CD4-positive, alpha-beta memory T cell (primary cell): ENCODE measurements at places on chromosomes 16 and 17. TPM values are rescaled to one million over a fixed set of nuclear protein-coding genes. Genes with fewer than 3 reads are reported as not detected.

Gene STAT5A
- 130 TPM for total RNA-seq

Gene RCVRN
- total RNA-seq, result not detected

Gene SLFN14
- not detected for total RNA-seq

Gene KCNH4
- total RNA-seq, result 0.11 TPM

Gene CCDC92B
- 0.47 TPM for total RNA-seq

Gene CMTM2
- 0.72 TPM for total RNA-seq

Gene LRRC37A3
- total RNA-seq, result 36.4 TPM

Gene CHST6
- not detected for total RNA-seq

Gene XAF1
- 99.3 TPM for total RNA-seq

Gene SLC6A2
- total RNA-seq, result not detected

Gene IGSF6
- 3.9 TPM for total RNA-seq

Gene ELMO3
- 10.6 TPM for total RNA-seq

Gene ZNF624
- total RNA-seq, result 11.5 TPM
